ENCODE measurements at places on chromosomes 5 and 9.

DNA sequence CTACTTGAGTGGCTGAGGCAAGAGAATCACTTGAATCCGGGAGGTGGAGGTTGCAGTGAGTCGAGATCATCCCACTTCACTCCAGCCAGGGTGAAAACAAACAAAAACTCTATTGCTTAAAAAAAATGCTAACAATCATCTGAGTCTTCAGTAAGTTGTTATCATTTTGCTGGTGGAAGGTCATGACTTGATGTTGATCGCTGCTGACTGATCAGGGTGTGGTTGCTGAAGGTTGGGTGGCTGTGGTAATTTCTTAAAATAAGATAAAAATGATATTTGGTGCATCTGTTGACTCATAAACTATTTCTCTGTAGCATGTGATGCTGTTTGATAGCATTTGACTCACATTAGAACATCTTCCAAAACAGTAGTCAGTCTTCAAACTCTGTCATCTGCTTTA, 349.4 kb upstream of the PAPPA start:
- DNase-seq, result no peak

DNA sequence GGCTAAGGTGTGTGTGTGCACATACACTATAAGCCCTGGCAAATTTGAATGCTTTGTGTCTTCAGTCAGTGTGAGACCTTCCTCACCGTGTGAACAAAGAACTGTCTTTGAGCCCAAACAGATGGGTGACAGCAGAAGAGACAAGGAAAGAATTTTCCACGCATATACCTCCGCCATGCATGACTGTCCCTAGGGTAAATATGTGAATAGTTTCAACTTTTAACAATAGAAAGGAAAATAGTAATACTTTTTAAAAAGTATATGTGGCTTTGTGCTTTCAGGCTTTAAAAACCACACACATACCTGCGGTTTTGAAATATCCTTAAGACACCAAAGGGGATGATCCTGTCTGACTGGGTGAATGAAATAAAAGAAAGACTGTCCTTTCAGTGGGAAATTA, 438.6 kb upstream of the MPDZ start:
- no peak for DNase-seq

DNA sequence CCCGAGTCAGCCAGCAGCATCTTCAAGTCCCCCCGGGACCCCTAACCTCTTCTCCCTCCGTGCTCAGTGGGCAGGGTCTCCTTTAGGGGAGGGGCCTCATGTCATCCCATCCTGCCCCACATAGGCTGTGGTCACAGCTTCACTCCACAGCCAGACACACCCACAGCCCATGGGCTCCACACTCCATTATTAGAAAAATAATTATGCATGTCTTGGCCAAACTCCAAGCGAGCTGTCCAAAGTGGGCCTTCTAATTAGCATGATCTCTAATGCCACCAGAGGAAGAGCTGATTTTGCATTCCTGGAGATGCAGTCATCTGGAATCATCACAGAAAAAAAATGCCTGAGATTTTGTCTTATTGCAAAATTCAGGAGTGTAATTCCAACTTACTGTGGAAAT, 418.2 kb downstream of the IRX2 start:
- no peak for DNase-seq

- DNase-seq, result no peak
Measured at GRCh38 chr5:180059326-180059725, 12.2 kb downstream of the RNF130 start.

GRCh38 chr5:56490971-56491468, 257.9 kb upstream of the ANKRD55 start:
- no peak for DNase-seq

DNA sequence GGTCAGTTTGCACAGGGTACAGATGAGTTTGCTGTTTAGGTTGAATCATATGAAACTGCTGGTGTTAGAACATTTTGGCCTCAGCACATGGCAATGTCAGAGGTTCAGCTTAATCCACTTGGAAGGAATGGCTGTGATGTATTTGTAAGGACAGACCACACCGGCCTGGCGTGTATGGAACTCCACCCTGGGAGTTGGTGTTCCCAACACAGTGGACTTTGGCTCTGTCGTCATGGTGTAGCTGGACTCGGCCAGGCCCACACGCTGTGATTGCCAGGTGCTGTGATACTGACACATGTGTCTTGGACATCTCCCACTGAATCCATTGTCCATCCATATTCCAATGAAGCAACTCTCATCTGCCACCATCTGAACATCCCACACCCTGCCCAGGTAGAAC, 90.3 kb downstream of the ZNF618 start:
- DNase-seq, result no peak

GRCh38 chr5:87529486-87530076, 116.9 kb upstream of the CCNH start:
- DNase-seq, result no peak

DNA sequence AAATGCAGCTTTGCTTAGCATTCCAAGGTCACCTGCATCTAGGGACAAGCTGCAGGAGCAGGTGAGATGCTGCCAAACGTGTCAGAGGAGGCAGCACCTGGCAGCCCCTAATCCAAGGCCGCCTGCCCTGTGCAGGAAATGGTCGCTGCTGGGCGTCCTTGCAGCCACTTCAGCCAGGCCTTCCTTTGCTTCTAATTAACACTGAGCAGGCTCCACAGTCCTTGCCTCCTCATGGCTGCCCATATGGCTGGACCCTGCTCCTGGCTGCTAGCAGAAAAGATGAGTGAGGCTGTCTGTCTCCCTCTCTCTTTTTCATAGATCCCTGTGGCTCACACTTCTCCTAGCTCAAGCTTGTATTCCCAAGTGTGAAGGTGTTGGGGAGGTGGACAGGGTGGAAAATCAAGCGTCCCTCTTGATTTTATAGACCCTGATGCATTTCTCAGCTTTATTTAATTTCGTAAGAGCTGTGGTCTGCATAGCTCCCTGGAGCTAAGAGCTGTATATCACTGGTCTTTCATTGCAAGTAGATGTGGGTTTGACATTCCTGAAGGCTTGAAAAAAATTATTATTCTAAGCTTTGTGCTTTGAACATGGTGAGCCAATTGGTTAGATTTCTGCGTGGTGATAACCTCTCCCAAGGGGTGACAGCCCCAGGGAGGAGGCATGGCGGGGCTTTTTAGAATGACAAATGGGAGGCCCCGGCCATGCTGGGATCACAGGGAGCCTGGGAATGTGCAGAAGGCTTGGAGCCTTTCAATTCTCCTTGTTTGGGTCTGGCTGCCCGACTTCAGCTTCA, 193.8 kb downstream of the SLIT3 start:
- no peak for DNase-seq

- no peak for DNase-seq
Measured at GRCh38 chr5:179825655-179826182, 5.0 kb downstream of the SQSTM1 start.

- no peak for DNase-seq
Measured at GRCh38 chr9:99073985-99074901, 30.7 kb upstream of the TGFBR1 start.

DNA sequence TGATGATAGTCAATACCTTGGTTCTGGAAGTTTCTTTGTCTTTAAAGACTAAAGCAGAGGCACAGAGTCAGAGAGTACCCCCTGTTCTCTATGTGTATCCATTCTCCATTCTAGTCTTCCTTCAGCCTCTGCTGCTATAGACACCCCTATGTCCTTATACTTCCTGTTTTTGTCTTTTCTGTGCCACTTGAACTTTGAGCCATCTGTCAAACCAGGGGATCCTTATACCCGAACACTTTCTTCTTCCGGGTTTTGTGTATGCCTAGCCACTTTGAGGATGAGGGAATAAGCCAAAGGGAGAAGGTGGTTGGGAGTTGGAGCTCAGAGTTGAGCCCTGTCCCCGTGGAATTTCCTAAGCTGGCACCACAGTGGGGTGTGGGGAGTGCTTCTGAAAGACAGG, 61.1 kb upstream of the IL6ST start:
- no peak for DNase-seq

- DNase-seq, result no peak
Measured at GRCh38 chr9:102986425-102986824, 8.7 kb upstream of the CYLC2 start.

DNA sequence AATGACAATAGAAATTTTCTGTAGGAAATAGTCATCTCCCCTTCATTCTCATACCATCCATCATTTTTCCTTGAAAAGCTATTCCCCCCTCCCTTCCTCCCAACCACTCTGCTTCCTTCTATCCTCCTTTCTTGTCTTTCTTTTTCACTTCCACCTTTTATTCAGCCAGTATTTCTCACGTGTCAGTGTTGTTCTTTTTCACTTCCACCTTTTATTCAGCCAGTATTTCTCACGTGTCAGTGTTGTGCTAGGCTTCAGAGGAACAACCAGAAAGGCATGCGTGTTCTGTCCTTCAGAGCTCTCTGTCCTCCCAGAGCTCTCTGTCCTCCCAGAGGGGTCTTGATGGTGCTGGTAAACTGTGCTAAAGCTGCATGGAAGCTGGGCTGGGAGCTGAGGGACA, 419.6 kb downstream of the GADD45G start:
- DNase-seq, result no peak

- no peak for DNase-seq
Measured at GRCh38 chr5:173971681-173972345, 17.2 kb upstream of the C5orf47 start.

GRCh38 chr5:149177911-149178565, 36.7 kb downstream of the ABLIM3 start:
- no peak for DNase-seq

- DNase-seq, result no peak
Measured at GRCh38 chr5:135833961-135834638, 363 bp upstream of the SLC25A48 start.

DNA sequence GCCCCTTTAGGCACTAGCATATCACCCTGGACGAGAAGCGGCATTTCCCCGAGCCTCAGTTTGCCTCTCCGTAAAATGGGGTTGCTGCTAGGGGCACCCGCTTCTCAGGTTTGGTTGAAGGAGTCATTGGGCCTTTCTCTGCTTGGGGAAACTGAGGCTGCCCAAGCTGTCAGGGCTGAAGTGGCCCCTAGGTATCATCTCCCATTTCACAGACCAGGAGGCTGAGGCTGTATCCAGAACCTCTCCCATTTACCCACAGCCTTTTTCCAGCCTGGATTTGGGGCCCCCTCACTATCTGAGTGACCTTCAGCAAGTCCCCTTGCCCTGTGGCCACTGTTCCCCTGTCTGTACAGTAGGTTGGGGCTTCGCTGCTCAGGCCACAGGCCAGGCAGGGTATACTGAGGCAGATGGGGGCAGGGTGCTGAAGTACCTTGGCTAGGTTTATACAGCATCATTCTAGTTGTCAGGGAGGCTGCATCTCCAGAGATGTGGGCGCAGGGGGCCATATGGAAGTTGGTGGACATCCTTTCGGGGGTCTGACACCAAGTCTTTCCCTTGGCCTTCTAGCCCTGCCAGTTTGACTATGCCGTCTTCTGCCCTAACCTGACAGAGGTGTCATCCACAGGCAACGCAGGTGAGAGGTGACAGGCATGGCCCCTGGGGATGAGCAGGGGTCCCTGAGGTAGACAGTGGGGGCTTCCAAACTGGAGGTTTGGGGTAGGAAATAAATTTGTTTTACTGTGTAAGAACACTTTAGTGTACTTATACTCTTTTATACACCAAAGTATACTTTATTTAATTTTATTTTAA, 7.9 kb downstream of the FPGS start:
- no peak for DNase-seq

DNA sequence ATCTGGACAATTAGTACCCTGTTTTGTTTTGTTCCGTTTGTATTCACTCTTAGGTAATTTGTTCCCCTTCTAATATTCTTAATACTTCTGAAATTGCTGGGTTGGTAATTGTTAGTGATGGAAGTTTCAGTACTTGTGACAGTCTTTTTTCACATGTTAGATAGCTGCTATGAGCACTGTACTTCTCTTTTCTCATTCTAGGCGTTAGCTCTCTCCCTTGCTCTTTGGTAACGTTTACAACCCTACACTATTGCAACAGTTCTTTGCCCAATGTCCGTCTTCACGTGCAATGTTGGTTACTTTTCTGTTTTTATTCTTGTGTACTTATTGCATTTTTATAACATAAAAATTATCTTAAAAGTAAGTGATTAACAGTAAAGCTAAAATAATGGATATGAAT, 1509.0 kb downstream of the MAT2B start:
- DNase-seq, result no peak

- no peak for DNase-seq
Measured at GRCh38 chr9:34571481-34571810, 18.1 kb downstream of the CNTFR start.

DNA sequence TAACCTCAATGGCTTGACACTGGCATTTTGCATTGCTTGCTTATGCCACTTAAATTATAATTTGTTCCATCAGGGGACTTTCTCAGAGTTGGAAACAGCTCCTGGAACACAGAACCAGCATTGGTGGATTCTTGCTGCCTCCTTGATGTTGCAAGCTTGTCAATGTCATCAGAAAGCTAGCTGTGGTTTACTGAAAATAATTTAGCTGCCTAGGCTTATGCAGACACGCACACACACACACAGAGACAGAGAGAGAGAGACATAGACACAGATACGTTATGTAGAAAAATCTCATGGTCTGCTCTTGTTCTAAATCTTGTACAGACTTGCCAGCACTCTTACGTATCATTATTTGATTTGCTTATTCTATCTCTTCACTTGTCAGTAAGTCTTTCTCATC, 78.0 kb downstream of the HMHB1 start:
- DNase-seq, result no peak

DNA sequence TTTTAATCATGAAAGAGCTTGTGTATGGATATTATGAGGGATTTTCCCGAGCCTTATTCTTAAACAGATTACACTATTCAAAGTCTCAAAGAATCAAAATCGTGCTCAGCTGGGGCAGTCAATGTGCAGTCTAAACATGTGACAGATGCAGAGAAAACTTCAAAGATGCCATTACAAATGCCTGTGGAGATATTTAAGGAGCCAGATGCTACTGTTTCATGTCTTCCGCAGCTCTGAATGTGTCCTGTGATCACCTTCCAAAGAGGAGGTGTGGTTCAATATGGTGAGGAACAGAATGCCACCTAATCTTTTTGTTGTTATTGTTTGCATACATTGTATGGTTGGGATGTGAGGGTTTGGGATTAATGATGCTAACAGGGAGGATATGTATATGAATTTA, 593.3 kb upstream of the ARRDC3 start:
- DNase-seq, result no peak

DNA sequence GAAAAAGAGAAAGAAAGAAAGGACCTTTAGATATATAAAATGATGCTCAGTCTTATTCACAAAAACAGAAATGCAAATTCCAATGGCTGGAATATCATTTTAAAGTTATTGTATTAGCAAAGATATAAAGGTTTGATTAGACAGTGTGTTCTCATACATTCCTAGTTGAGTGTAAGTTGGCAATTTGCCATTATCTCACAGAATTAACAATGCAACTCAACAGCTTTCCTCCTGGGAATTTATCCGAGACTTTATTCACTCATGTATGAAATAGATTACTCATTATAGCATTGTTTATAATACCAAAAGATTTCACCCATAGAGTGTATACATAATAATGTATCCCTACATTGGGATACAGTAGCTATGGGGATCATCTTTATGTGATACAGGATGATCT, 27.1 kb upstream of the MLLT3 start:
- DNase-seq, result no peak

- DNase-seq, result no peak
Measured at GRCh38 chr5:31413030-31413812, 118.7 kb downstream of the DROSHA start.

- peak; percentile 98 for DNase-seq
Measured at GRCh38 chr5:151771259-151772028, at the start of gene G3BP1. TSS of gene G3BP1 (plus strand) at chr5:151771954. CDS start at chr5:151786621, 14,667 bp downstream.

- DNase-seq, result no peak
Measured at GRCh38 chr5:78830528-78831046, 154.5 kb downstream of the ARSB start.
